ENCODE measurements at places on chromosomes 4 and X.

GRCh38 chr4:168220893-168221292, 97.7 kb downstream of the DDX60 start:
- no peak for DNase-seq

DNA sequence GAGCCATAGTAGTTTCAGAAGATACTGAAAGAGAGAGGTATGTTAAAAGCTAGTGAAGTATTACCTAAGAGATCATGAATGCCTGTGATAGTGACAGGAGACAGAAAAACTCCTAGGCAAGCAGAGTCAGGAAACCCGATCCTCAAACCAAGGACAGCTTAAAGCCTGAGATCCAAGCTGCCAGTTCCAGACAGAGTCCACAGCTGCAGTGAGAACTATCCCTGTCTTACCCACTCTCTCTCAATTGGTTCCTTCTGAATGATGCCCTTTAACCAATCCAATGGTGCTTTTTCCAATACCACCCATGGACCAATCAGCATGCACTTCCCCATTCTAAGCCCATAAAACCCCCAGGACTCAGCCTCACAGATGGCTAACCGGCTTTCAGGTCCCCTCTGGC, 90.4 kb upstream of the PCDH10 start:
- DNase-seq = no peak

- peak; percentile 26 for DNase-seq
Measured at GRCh38 chr4:102007959-102008425, 217.5 kb downstream of the BANK1 start.

- no peak for DNase-seq
Measured at GRCh38 chr4:24664956-24665355, 80.6 kb upstream of the DHX15 start.

DNA sequence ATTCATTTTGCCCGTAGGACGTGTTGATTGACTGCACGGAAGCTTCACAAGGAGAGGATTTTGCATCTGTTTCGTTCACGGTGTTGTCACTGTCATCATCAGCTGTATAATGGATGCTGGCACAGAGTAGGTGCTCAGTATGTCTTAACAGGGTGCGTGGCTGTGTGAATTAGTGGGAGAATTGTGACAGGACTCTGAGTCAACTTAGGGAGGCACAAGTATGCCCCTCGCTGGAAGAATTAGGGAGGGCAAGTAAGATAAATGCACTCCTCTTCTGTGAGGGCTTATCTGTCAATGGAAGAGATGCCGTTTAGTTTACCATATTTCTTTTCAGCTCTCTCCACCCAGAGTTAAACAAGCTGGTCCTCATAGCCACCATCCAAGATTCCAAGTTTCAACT, 107.2 kb downstream of the TRIML1 start:
- no peak for DNase-seq

DNA sequence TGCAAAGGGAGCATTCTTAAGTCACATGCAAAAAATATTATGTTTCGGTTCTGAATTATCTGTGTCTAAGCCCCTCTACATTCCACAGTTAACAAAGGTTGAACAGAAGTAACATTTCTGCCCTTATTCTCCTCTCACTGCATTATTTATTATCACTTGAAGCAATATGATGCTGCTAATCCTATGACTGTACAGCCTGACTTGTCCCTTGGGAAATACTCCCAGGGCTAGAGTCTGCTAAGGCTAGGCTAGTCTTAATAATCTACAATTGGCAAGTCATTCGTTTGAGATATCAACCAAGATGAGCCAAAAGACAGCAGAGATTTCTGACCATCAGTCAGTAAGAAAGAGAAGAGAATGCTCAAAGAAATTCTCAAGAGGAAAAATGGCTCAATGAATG, 226.9 kb upstream of the HCCS start:
- no peak for DNase-seq

DNA sequence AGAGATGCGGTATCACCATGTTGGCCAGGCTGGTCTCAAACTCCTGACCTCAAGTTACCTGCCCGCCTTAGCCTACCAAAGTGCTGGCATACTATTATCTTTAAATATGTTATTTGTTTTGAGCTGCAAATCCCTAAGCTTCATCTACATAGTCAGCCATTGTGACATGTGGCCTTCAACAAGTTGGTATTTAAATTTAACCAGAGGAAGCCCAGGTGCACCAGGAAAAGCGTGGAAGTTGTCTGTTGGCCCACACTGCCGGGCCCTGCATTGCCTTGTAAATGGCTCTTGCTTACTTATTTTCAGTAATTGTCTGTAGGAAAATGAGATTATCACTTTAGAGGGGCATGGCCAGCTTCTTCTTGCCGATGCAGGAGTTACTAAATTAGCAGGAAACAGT, 6.0 kb downstream of the WWC2 start:
- no peak for DNase-seq

DNA sequence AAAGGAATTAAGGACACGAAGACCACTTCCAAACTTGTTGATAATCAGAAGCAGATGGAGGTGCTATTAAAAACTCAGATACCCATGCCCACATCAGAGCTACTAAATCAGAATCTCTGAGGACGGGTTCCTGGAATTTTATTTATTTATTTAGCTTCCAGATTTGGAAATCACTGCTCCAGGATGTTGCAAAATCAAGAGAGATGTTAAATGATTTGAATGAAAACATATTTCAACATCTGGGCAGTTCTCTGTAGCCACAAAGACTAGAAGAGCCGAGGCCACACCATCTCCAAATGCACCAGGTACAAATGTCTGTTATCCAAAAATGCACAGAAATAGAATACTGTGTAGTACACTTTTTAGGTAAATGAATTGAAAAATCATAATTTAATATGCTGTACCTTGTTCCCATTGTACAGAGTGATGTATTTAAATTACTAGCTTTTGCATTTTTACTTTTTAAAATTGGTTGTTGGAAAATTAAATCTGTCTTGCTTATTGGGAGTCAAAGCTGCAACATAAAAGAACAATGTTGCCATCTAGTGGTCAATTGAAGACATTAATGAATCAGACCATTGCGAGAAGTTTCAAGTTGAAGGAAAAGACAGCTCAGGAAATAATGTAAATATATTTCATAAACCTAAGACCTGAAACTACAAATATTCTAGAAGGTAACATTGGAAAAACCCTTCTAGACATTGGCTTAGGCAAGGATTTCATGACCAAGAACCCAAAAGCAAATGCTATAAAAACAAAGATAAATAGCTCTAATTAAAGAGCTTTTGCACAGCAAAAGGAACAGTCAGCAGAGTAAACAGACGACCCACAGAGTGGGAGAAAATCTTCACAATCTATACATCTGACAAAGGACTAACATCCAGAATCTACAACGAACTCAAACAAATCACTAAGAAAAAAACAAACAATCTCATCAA, 151.3 kb upstream of the TTC29 start:
- DNase-seq = no peak

DNA sequence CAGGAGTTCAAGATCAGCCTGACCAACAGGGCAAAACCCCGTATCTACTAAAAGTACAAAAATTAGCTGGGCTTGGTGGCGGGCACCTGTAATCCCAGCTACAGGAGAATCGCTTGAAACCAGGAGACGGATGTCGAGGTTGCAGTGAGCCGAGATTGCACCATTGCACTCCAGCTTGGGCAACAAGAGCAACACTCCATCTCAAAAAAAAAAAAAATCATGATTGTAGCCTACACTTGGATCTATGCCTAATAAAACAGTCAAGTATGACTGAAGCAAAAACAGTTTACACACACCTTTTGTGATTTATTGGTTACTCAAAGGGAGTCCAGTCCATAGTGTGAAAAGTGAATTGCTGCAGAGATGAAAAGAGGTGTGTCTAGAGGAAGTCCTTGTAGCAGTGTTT, 34.7 kb upstream of the TASL start:
- DNase-seq = no peak

- DNase-seq = no peak
Measured at GRCh38 chr4:85142451-85142850, 176.0 kb upstream of the WDFY3 start.

- no peak for DNase-seq
Measured at GRCh38 chr4:185534866-185535611, at the start of gene PDLIM3. TSS of gene PDLIM3 (minus strand) at chr4:185535507. CDS start at chr4:185535434, 73 bp downstream.

- no peak for DNase-seq
Measured at GRCh38 chr4:161653697-161654096, 510.1 kb downstream of the FSTL5 start.

- no peak for DNase-seq
Measured at GRCh38 chrX:81229229-81229628, 27.3 kb downstream of the SH3BGRL start.

DNA sequence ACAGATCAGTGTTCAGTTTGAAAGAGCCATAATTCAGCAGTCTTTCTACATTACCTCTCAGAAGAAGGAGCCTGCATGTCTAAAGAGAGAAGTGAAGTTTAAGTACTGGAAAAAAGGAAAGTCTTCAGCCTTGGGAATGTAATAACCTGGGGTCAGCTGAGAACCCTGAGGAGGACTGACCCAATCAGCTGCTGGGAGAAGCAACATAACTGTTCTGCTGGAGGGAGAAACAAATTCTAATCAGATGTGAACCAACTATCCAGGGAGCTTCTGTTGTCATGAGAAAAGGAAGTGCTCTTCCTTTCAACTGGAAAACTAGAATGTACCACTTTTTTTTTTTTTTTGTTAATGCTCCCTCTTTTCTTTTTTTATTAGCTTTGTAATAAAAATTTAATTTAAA, 64.5 kb upstream of the PDE5A start:
- DNase-seq = no peak

DNA sequence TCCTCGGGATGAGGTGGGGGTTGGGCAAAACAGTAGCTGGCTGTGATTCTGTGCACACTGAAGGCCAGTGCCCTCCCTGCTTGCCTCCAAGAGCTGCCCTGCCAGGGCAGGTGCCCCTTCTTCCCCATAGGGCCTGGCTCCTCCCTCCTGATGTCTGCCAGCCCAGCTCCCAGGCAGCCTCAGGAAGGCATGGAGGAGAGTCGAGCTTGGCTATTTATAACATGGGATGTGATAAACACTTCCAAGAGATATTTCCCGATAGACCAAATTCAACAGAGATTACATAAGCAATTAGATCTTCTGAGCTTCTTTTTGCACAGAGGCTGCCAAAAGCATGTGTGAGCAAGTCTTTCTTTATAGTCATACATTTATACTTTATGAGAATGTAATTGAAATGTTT, 45.3 kb upstream of the PJA1 start:
- DNase-seq = no peak

DNA sequence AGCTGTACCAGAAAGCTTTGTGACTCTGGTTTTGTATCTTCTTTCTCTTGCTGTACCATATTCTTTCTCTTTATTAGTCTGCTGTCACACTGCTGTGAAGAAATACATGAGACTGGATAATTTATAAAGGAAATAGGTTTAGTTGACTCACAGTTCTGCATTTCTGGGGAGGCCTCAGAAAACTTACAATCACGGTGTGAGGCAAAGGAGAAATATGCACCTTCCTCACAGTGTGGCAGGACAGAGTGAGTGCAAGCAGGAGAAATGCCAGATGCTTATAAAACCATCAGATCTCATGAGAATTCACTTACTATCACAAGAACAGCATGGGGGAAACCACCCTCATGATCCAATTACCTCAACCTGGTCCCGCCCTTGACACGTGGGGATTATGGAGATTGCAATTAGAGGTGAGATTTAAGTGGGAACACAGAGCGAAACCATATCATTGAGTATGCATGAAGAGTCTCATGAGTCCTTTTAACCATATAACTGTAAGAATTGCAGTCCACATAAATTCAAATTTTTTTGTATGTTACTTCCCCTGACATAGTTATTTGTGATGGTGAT, 67.4 kb upstream of the INPP4B start:
- DNase-seq = no peak

- DNase-seq = no peak
Measured at GRCh38 chr4:96152824-96153223, 312.9 kb downstream of the PDHA2 start.

- DNase-seq = no peak
Measured at GRCh38 chr4:9977518-9978031, 43.7 kb downstream of the SLC2A9 start.

DNA sequence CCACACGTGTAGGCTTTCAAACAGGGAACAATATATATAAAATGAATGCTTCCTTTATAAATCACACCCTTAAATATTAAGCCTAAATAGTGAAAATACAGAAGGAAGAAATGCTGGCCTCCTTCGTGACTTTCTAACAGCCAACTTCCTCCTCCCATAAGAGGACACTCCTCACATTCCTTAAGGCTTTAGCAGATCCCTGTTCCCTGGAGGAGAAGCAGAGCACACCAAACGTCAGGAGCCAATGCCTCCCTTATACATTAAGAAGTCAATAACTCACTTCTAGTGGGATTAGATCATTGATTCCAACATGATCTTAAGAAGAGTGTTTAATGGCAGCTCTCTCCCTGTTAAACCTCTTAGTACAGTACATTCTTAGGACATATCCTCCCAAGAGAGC, 108.4 kb upstream of the FAM241A start:
- no peak for DNase-seq

DNA sequence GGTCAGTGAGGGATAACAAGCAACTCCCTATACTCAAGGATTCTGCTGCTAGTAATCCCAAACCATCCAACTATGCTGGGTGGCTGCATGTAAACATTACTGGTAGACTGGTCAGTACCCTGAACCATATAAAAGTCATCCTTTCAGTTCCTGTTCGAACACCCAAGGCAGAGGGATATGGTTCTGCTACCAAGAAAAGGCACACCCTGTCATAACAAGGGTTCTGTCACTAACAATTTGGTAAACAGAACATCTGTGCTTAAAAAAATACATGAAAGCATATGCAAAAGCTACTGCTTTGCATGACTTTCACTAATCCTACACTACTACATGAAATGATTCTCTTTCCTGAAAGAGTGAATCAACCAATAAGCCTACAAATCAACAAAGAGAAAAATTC, 76.8 kb upstream of the MCF2 start:
- no peak for DNase-seq

- DNase-seq = no peak
Measured at GRCh38 chr4:22712529-22712928, 19.8 kb downstream of the GBA3 start.

DNA sequence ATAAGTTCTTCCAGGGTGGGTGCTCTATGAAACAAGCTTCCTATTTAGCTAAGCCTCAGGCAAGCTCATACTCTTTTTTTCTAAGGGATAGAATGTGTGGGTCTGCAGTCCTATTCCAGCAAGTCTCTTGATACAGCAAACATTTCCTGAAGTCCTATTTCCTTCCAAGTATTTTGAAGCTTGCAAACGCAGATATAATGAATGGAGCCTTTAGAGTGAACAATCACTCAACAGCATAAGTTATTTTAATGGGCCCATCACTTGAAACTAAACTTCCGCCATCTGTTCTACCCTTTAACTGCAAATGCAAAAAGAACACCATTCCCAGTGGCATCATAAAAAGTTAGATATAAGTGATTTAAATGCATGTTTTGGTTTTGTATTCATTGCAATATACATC, 108.3 kb upstream of the TAPT1 start:
- DNase-seq = no peak

- no peak for DNase-seq
Measured at GRCh38 chr4:148273501-148273986, 168.7 kb downstream of the NR3C2 start.

- DNase-seq = no peak
Measured at GRCh38 chrX:106284431-106285025, 116.4 kb downstream of the PWWP3B start.

GRCh38 chrX:3226087-3226486, 120.4 kb downstream of the MXRA5 start:
- DNase-seq = no peak
